ENCODE measurements at places on chromosomes 2 and 18.

DNA sequence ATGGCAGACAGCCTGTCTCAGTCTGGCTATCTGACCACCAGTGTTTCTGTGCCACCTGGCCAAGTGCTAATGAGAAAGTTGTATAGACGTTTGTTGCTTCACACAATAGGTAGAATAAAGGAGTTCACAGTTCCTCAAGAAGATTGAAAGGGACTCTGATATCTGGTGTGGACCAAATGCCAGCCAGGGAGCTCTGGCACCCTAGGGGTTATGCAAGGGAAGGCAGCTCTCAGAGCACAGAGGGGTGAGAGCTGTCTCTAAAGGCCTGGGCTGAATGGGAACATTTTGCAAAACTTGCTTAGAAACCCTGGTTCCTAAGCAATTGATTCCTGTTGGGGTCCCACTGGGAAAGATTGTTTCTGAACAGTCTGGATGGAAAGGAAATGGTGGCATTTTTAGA, 553.8 kb downstream of the EPHA4 start:
- DNase-seq: no peak

DNA sequence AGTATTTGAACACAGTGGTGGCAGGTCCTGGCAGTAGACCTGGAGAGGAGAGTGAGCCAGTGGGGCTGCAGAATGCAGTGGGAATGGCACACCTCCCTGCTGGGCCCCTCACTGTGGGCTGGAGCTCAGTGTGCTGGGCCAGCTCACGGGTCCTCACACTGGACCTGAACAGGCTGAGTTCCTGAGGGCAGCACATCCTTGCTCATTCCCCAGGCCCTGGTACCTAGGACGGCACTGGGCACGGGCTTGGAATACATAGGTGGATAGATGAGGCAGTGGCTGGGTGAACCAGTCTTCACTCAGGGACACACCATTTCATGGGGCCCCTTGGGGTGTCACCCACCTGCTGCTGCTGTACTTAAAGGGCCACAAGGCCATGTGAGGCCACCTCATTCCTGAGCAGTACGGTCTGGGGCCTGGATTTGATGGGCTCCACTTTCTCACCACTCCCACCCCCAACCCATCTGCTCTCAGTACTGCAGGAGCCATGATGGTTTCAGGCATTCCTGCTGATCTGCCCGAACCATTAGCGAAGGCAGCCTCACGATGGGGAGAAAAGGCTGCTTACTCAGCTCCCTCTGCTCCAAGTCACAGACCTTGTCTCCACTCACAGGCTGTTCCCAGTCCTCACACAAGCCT, 4.2 kb downstream of the TMEM177 start:
- no peak for DNase-seq

DNA sequence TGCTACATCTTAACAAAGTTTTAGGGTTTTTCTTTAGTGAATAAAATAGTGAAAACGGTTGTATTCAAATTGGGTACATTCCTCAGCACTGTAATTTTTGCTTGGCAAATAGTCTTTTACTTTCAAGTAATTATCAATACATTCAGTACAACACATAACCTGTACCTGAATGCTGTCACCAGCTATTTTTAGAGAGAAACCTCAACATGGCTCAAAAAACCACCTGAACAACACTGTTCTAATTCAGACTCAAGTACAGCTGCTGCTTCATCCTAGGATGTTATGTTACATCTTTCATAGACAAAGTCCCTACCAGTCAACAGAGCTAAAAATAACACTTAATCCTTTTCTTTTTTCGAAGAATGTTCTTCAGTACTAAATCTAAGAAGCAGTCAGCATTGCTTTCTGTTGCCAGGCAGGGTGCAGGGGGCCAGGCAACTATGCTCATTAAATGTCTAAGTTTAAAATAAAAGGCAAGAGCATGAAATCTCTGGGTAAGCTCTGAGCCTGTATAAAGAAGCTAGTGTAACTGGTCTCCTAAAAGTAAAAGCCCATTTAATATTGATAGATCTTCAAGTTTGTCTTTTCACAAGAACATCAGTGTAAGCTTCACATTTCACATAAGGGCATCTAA, 20.5 kb downstream of the PDIA6 start:
- no peak for DNase-seq

DNA sequence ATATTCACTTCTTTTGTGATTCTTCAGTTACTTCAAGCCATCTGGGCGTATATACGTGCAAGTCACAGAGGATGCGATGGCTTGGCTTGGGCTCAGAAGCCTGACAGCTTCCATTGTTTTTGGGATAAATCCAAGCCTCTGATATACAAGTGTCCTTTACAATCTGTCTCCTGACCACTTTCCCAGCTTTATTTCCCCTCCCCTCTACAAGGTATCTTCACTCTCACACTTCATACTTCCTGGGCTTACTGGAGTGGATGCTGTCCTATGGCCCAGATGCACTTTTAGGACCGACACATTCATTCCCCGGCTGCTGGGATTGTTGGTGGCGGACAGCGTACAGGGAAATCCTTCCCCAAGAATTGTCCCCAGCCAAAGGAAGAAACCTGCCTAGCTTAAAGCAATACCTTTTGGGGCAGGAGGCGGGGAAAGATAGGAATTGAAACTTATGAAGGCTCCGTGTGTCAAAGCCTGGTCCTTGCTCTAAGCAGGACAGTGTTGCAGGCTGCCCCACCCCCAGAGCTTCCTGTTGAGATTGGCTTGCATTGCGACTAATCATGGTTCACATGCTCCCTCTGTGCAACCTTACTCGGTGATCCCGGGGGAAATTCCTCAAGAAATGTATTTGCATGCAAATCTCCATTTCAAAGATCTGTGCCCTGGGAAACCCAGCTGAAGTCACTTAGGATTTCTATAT, 802.9 kb upstream of the ID2 start:
- no peak for DNase-seq

DNA sequence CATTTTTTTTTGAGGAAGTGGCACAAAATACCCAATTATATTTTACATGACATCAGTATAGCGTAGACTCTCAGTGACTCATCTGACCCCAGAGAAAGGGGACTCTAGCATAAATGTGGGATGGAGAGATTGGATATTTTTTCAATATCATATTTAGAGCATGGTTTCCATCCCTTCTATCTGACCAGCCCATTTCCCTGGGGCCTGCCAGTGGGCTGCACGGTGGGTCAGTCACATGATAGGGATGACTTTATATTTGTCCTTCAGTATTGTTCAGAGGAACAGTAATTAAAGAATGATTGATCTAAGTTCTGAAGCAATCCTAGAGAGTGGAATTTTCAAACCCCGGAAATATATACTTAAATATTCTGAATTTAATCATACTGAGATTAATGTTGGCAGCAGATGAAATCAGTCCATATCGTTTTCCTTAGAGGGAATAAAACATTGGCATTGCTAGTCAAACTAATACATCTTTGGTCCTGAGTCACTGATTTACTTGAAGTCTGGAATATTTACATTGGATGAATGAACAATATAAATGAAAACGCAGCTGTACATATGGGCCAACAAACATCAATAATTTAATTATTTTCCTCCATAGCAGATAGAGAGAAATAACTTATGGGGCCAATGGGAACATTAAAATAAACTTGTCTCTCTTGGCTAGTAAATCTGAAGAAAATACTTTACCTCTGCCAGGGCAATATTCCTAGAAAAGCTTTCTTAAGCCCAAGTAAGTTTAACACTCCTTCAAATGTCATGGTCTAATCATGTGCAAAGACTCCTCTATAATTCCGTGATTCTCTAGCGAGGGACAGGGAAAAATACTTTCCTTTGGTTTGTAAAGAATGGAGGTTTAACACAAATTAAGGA, 563.6 kb upstream of the PKDCC start:
- DNase-seq: no peak

GRCh38 chr18:69397096-69397495, 3.6 kb upstream of the DOK6 start:
- no peak for DNase-seq

DNA sequence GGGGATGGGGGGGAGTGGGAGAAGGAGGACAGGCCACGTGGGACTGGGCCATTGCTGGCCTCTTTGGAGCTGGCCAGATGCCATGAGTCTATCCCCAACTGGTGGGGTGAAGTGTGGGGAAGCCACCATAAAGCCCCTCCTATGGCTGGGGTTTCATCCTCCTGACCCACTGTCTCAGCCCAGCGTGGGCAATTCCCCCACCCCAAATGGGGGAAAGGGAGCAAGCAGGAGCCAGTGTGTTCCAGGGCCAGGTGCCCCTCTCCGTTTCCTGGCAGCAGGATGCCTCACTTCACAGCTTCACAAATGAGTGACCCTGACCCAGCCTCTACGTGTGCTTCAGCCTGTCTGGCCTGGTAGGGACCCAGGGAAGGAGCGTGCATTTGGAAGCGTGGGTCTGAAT, 474.7 kb upstream of the HS6ST1 start:
- DNase-seq: no peak

GRCh38 chr2:203808046-203808750, 59.4 kb upstream of the CTLA4 start:
- no peak for DNase-seq

DNA sequence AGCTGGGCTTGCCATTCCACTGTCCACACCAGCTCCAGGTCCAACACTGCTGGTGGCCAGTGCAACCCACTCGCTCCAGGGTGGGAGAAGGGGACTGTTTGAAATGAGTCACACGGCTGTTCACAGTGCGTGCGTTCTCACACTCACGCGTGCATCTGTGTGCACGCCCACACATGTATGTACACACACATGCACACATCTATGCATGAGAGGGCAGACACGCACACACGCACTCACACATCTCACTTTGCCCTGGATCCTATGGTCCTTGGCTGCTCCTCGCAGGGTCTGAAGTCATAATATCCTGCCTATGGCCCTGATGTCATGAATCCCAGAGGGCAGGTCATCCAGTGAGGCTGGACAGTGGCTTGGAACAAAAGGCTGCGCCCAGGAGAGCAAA, 182.8 kb downstream of the EIPR1 start:
- no peak for DNase-seq

DNA sequence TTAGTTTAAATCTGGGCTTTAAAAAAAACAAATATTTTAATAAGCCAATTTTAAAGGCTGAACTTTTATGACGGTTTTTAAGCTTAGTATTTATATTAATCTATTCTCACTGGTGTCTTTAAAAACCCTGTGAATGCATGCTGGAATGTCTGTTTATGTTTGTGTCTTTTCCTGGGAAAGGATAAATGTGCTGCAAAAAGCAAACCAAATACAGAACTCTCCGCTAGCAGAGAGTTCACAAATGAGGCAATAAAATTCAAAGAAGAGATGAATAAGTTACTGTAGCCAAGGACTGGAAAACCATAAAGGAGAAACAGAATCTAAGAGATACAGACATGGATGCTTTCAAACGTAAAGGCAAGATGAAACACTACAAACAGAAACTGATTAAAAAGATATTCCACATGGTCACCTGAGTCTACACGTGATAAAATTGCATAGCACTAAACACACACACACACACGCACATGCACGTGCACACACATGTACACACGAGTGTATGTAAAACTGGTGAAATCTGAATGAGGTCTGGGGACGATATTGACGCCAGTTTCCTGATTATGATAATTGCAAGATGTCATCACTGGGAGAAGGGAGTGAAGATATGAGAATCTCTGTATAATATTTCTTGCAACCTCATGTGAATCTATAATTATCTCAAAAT, 4.5 kb downstream of the TWIST2 start:
- no peak for DNase-seq
